ENCODE measurements at places on chromosomes 12 and 14.

DNA sequence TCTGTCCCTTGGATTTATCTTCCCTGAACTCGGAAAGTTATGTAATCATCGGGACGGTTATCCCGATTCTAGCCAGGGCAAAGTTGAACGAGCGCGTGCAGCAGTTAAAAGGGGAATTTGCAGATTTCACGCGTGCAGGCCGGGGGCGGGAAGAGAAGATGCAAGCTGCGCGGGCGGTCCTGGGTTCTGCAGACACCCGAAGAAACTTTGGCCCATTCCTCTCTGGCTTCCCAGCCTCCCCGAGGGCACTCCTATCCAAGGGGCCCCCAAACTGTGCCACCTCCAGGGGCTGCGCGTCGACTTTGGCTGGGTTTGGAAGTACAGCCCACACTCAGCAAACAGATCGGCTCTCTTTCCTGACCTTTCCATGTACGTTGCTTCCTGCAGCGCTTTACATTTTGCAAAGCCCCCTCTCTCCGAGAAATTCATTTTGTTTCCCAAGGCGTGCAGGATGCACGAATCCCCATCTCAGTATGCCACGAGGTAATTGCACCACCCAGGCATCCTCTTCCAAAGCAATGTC, 941 bp upstream of the PPP1CC start:
- DNase-seq, result peak; percentile 65

GRCh38 chr12:51911307-51911706, 4.0 kb downstream of the ACVRL1 start:
- no peak for DNase-seq

GRCh38 chr12:54368709-54369596, 4.7 kb upstream of the GPR84 start:
- DNase-seq, result peak; percentile 95

DNA sequence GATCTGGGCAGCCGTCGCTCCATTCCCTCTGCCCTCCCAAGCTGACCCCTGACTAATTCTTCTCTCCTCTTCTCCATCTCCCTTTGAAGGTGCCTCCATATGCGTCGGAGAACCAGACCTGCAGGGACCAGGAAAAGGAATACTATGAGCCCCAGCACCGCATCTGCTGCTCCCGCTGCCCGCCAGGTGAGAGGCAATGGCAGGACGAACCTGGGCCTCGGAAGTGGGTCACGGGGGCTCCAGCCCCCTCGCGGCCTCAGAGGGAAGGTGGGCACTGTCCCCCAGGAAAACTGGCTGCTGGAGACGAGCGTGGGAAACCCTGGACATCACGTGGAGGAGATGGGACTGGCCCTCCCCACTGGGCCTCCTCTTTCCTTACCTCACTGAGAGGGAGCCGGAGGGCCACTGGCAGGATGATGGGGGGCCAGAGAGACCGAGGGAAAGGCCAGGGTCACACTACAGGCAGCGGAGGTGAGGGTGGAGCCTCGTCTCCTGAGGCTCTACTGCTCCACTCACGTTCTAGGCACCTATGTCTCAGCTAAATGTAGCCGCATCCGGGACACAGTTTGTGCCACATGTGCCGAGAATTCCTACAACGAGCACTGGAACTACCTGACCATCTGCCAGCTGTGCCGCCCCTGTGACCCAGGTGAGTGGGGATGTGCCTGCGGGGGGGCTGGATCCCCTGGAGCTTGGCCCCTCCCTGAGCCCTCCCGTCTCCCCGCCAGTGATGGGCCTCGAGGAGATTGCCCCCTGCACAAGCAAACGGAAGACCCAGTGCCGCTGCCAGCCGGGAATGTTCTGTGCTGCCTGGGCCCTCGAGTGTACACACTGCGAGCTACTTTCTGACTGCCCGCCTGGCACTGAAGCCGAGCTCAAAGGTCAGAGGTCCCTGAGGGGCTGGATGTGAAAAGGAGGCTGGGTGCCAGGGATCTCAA, 806 bp downstream of the LTBR start:
- DNase-seq, result peak; percentile 5

GRCh38 chr12:51269174-51270066, 795 bp downstream of the SMAGP start:
- peak; percentile 85 for DNase-seq

GRCh38 chr14:23435543-23436326, at the start of gene MYH7:
Gene MYH7, minus strand, starts transcription at chr14:23435660. Its CDS starts 1,928 bp downstream, at chr14:23433732.
- DNase-seq, result no peak

- DNase-seq, result no peak
Measured at GRCh38 chr12:120858306-120859088, 45.7 kb downstream of the SPPL3 start.

- DNase-seq, result peak; percentile 82
Measured at GRCh38 chr12:6925540-6926279, 2.0 kb upstream of the ATN1 start.

DNA sequence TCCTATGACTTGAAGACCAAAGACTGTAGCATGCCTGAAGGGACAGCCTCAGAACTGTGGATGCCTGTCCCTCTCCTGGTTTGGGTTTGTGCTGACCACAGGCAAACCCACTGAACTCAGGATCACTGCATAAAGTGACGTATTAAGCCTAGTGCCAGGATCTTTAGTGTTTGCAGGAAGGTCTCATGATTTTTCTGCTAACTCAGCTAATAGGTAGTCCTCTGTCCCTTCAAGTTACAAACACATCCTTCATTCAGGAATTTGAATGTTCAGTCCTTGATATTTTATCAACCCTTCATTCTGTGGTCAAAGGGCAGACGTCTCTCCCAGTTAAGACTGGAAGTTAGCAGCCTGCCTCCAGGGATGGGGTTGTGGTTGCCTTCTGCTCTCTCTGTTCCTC, 10.3 kb upstream of the OAS3 start:
- no peak for DNase-seq

- DNase-seq, result peak; percentile 66
Measured at GRCh38 chr14:61280526-61281185, 482 bp downstream of the TMEM30B start.

Measured in hepatocyte (in vitro differentiated cells).